DMS153 (cell line): ENCODE measurements at places on chromosomes 1 and 21.
A peak's percentile ranks its signal among the peaks of the same experiment; 100 is the strongest.

DNA sequence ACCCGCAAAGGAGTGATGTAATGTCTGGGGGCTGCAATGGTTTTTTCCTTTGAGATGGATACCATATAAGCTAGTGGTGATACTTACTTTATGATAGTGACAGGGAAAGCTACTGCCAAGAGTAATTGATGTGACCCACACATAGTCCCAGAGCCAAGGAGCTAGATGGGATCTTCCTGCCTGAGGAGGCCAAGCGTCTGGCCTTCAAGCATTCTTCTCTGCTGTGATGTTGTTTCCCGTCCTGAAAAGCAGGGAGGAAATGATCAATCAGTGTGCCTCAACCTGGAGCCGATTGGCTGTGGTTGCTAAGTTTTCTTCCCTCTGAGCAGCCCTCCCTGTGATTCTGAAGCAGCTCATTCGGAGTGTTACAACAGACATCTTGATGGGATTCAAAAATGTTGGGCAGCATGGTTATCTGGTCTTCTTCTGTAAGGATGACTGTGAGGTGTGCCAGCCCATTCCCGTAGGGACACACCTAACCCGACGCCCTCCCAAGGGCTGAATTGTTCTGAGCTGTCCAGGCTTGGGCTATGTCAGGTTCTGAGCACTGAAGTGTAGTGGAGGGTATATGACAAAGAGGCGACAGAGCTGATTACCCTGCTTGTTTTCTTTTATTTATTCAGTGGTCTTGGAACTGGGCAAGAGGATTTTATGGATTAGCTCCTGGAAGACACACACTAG is 56.7 kb downstream of the UCK2 start:
- no peak for DNase-seq

GRCh38 chr1:219575563-219575962 is 37.3 kb downstream of the ZC3H11B start:
- no peak for DNase-seq

DNA sequence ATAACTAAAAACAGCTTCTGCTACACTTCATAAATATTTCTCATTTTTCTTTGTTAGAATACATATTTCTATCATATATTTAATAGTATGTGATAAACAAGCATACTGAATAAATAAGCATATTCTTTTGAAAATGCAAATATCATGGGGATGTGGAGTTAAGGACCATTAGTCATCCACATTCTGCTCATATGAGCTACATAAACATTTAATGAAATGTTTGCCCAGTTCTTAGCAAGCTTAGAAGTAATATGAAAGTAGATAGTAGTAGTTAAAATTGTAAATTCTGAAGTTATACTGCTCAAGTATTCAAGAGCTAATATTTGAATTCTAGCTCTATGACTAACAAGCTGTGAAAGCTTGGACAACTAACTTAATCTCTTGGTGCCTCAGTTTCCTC is 10.1 kb upstream of the GORAB start:
- no peak for DNase-seq

DNA sequence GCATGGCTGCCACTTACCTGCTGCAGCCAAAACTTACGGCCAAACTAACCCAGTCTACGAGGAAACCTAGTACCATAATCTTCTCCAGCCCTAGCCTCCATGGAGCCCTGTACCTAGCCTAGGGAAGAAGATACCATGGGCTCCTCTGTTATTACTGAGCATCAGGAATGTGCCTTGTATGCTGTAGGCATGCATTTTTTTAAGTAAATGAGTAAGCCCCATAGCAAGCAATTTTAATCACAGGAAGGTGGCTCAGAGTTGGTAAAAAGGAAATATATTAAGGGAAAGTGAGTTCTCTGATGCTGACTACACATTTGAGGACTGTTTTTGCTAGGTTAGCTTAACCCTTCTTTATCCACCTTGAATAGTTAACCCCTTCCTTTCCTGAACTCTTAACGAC is 21.2 kb downstream of the NFASC start:
- DNase-seq, result no peak

DNA sequence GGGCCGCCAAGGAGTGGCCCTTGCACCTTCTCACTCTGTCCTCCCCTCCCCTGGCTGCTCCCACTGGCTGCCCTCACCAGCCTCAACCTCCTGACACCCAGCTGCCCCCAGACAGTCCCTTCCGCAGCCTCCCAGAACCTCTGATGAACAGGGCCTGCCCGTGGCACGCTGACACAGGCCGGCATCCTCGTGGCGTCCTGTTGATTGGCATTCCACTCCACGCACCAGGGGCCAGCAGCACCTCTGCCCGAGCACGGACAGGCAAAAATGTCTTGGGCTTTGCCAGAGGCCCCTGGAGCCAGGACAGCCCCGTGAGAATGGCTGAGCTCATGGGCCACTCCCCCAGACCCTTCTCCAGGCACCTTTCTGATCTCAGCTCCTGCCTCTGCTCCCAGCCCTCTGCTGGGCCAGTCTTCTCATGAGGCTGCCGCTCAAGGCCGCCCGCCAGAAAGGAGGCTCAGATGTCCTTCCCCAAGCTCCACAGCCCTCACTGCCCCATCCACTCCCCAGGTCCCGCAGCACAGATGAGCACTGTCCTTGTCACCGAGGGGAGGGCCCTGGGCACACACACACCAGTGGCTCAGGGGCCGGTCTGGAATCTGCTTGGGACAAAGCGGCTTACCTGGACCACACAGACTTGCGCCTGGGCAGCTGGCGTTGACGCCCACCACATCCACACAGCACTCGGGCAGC is 15.8 kb upstream of the RNF223 start:
- DNase-seq, result no peak

GRCh38 chr1:61343734-61344420 is 261.5 kb downstream of the NFIA start:
- no peak for DNase-seq

DNA sequence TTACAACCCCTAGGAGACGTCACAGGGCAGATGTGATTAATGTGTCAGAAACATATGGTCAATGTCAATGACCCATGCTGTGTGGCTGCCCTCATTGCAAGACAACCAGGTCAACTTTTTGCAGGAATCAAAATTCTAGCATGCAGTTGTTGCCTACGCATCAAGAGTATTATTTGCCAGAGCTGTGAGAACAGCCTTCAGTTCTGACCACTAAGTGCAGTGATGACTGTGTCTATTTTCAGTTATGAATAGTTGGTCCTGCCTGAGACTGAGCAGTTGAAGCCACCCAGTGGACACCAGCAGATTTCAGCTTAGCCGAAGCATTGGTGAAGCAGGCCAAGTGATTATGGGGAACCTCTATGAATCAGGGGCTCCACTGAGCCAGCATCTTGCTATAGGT is 47.3 kb downstream of the LYPLAL1 start:
- DNase-seq, result no peak

DNA sequence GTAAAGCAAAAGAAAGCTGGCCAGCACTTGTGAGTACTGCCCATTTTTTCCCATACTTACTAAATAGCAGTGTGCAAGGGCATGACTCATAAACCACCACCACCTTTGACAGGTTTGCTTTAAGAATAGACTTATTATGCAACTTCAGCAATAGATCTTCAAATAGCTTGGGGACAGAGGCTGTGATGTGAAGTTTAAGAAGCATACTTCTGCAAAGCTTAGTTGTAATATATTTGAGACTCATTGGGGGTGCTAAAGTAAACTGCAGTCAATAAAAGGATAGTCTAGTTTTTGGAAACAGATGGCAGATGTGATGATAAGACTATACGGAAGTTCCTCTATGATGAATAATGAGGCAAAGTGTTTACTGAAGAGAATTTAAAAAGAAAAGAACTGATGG is 210.0 kb downstream of the PLA2G4A start:
- no peak for DNase-seq

- DNase-seq, result no peak
Observed at GRCh38 chr1:5947071-5947821, 45.0 kb downstream of the NPHP4 start.

- no peak for DNase-seq
Observed at GRCh38 chr21:15852146-15852545, 122.4 kb downstream of the USP25 start.

DNA sequence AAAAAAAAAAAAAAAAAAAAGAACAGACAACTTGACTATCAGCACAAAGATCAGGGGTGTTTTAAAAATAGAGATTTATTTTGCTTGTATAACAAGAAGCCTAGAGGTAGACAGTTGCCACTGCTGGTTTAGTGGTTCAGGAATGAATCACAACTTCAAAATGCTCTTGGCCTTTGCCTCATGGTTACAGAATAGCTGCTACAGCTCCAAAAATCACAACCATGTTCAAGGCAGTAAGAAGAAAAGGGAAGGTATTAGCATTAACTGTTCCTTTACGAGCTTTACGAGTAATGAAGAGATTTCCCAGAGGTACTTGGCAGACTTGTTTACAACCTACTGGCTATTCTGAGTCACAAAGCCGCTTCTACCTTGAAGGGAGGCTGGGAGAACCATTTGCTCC is 52.5 kb upstream of the PPM1J start:
- no peak for DNase-seq

DNA sequence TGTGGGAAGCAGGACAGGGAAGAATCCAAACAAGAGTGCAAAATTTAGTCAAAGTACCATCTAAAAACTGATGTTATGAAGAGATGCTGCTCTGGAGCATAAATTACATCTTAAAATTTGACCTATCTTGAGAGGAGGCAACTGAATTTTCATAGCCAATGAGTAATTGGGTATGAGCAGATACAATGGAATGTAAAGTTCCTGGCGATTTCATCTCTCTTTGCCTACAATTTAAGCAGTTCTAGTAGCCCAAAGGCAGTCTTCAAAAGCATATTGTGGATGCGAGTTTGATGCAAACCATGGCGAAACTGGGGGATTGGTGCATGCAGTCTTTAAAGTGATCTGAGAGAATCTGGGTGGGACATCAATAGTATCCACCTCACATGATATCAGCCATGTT is 1265.9 kb downstream of the BRINP3 start:
- no peak for DNase-seq

GRCh38 chr1:228064741-228065542 is 17.6 kb upstream of the ARF1 start:
- DNase-seq, result no peak

DNA sequence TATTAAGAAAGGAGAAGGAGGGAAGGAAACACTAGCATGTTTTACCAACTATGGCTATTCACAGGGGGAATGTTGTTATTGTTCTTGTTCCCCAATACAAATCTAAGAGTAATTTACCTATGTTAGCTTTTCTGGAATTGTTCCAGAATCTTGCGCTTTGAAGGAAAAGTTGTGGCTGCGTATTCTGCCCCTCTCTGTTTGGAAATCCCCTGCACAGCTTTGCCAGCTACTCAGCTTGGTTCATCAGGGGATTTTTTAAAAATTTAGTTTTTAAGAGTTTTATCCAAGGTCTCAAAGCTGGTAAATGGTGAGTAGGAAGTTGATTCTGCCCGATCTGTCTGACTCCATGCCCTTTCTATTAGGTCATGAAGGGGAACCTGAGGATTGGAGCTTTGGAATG is 9.5 kb upstream of the IRF6 start:
- DNase-seq, result no peak

GRCh38 chr1:54275349-54275748 is 75.4 kb downstream of the MRPL37 start:
- DNase-seq, result no peak

GRCh38 chr1:150149271-150150132 is at the start of gene PLEKHO1:
TSS of gene PLEKHO1 (plus strand) at chr1:150149916. CDS start at chr1:150150258, 342 bp downstream.
- peak; percentile 53 for DNase-seq

- DNase-seq, result no peak
Observed at GRCh38 chr1:27891196-27891889, 19.0 kb downstream of the THEMIS2 start.

GRCh38 chr1:197076585-197076984 is 9.5 kb upstream of the F13B start:
- no peak for DNase-seq

GRCh38 chr1:45059829-45060228 is 47.8 kb downstream of the UROD start:
- no peak for DNase-seq

- DNase-seq, result no peak
Observed at GRCh38 chr1:202061055-202061454, 50.7 kb downstream of the ELF3 start.

- DNase-seq, result no peak
Observed at GRCh38 chr1:9291914-9292360, 757 bp upstream of the SPSB1 start.

DNA sequence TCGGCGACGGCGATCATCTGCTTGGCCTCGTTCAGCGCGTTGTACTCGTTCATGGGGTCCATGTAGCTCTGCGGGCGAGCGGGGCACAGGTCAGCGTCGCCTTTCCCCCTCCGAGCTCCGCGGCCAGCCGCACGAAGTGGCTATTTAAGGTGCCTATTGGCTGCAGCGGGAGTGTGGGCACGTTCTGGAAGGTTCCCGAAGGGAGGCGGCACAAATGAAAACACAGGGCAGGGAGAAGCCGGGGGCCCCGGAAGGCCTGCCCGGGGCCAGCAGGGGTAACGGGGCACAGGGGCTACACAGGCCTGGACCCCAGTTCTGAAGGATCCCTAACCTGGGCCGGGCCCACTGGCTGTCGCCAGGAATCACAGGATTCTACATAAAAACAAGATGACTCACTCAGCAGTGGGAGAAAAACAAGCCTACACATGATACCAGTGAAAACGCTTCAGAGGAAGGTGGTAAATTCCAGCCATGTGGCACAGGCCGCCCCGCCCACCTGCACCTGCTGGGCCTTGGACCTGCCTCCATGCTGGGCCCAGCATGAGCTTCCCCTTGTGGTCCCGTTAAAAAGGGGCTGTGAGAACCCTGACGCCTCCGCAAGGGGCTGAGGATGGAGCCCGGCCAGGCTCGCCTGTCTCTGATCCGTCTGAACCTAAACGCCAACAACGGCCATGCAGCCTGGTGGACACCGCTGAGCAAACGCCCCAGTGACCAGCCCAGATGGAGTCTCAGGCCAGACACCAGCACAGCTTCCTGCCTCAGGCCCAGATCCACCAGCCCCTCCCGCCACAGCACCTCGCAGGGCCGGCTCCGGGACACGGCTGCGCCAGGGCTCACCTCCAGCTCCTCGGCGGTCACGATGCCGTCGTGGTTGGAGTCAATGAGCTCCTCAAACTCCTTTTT is 3.9 kb upstream of the TNFRSF4 start:
- no peak for DNase-seq

DNA sequence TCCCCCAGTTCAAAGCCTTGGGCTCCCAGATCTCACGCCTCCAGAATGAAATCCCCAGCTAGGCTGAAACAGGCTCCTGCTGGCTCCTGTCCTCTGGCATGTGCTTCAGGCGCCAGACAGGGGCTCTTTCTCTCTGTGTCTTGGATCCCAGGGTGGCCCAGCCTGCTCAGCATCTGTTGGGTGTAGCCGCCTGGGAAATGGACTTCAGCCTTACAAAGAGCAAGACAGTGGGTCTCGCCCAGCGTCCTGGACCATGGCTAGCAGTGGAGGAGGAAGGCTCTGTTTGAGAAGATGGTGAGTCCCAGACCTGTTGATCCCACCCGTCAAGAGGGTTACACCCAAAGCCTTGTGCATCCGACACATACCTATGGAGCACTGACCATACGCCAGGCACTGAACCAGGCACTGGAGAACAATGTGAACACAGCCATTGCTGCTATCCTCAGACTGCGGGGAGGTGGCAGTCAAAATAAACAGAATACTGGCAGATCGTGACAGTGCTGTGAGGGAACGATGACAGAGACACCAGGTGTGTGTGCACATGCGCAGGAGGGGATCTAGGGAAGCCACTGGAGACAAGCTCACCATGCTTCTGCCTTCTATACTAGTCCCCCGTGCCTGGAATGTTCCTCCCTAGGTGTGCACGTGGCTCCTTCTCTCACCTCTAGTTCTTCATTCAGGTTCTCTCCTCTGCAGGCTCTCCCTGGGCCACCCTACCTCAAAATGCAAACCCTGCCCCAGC is 93.0 kb upstream of the GCLM start:
- DNase-seq, result no peak

- DNase-seq, result no peak
Observed at GRCh38 chr1:192631749-192632148, 4.2 kb upstream of the RGS13 start.
